ENCODE measurements at places on chromosomes 3 and 15. TPM values are rescaled to one million over a fixed set of nuclear protein-coding genes. Genes with fewer than 3 reads are reported as not detected.

The AHSG gene
- total RNA-seq, result under 0.01 TPM

The PFN2 gene
- total RNA-seq, result 391 TPM

The SNX22 gene
- total RNA-seq, result 0.28 TPM

The ZBTB20 gene
- total RNA-seq, result 6.5 TPM

The ABI3BP gene
- total RNA-seq, result 53.3 TPM

The ANKRD34C gene
- total RNA-seq, result not detected

The CPB1 gene
- total RNA-seq, result not detected

The GOLGA6L10 gene
- total RNA-seq, result 0.30 TPM

The SYNM gene
- 48.4 TPM for total RNA-seq

The GUCA1C gene
- not detected for total RNA-seq

The ATG3 gene
- total RNA-seq, result 65.1 TPM

The SLC27A2 gene
- total RNA-seq, result 0.30 TPM

The RARB gene
- total RNA-seq, result 50.8 TPM

The ZKSCAN7 gene
- total RNA-seq, result 8.6 TPM

The DAZL gene
- total RNA-seq, result not detected

The ERICH6 gene
- not detected for total RNA-seq

The KBTBD13 gene
- not detected for total RNA-seq

The MORC1 gene
- total RNA-seq, result not detected

The EPHA3 gene
- total RNA-seq, result 17.0 TPM

The PLA2G4B gene
- 1.5 TPM for total RNA-seq

The TRPM1 gene
- not detected for total RNA-seq

The GLDN gene
- under 0.01 TPM for total RNA-seq

The SERPINI2 gene
- total RNA-seq, result not detected
